Neural crest cell (in vitro differentiated cells): ENCODE measurements at places on chromosomes 7 and 10.

- DNase-seq, result no peak
Measured at GRCh38 chr10:49184642-49185111, 3.5 kb downstream of the TMEM273 start.

- DNase-seq, result no peak
Measured at GRCh38 chr7:130102588-130102987, 32.3 kb downstream of the KLHDC10 start.

GRCh38 chr10:48802611-48803071 is 118.0 kb downstream of the WDFY4 start:
- DNase-seq, result no peak

DNA sequence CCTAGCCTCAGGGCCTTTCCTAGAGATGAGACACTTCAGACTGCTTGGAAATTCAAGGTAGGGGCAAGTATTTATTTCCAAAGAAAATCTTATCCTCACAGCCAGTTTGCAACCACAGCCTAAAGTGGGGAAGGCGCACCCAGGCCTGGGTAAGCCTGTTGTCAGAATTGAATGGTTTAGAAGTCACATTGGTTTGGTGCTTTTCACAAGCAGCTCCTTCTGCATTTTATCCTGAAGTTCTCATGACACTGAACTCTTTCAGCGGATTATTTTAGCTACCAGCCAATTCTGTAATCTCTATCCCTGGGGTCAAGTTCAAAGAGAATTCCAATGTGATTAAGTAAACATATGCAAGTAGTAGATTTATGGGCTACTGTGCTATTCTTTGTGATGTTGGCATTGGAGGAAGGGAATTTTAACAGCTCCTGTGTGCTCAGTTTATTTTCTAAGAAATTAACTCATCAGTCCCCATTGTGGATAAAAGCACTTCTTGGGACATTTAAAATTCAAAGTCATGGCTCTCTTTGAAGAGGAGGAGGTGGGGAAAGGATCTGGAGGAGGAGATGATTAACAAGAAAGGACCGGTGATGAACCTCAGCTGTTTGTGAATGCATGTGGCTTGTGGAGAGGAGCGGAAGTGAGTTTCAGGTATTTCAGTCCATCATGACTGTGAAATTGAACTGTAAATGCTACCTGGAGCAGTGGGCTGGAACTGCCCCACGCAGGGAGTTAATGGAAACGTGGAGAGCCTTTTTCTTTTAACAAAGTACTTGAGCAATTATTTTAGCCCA is 90.2 kb upstream of the CACUL1 start:
- no peak for DNase-seq

- DNase-seq, result no peak
Measured at GRCh38 chr7:70183278-70183677, 585.0 kb downstream of the AUTS2 start.

DNA sequence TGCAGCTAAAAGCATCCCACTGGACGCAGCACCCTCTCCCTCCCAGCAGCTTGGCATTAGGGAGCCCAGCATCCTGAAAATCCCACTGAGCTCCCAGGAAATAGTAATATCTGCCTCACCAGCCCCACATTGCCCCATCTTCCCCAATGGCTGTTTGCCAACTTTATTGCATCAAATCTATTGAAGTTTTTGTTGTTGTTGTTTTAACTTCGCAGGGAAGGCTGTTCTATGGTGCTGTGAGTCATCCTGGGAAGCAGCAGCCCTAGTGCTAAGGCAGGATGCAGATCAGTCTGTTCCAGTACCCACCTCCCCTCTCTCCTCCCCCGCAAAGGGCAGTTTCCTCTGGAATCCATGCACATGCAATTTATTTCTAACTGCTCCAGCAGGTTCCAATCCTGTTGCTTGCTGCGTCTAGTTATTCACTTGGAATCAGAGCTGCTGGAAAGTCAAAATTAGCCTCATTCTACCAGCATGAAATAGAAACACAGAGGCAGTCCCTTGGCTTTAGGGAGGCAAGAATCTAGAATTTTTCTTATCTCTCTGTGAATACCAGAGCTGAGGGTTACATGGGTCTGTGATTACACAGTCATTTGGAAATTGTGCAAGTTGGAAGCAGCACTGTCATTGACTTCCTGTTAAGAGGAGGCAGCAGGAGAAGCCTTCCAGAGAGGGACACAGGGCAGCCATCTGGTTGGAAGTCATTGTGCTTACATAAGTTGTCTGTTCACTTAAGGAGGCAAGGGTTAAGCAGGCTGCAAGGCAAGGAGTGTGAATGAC is 115.9 kb upstream of the CACUL1 start:
- no peak for DNase-seq

- no peak for DNase-seq
Measured at GRCh38 chr7:3370068-3370830, 69.2 kb downstream of the SDK1 start.

DNA sequence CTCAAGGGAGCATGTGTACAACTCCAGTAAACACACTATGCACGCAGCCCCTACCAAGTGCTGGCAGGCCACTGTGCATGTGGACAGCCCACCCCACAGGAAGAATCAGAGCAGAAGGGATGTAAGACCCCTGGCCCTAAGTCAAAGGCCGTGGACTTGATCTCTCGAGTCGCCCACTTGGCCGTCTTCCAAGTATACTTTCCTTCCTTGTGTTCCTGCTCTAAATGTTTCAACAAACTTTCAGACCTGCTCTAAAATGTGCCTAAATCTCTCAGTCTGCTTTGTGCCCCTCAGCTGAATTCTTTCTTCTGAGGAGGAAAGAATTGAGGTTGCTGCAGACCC is 21.1 kb upstream of the NOM1 start:
- DNase-seq, result no peak

GRCh38 chr10:70403483-70404035 is 386 bp upstream of the EIF4EBP2 start:
- no peak for DNase-seq

DNA sequence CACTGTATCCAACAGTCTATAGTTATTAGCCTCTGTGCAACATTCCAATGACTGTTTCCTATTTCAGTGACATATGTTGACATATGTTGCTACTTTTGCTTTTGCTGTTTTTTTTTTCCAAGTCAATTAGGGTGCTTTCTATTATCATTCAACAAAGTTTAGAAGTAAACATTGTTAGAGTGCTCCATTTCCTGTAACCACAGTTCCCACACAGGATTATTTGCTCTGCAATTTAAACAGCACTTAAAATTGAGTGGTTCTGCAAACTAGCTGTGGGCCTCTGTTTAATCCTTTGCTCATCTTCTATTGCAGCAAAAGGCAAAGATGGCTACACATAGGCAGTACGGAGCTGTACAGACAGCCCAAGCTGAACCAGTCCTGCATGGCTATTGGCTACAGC is 46.5 kb upstream of the PTN start:
- no peak for DNase-seq

DNA sequence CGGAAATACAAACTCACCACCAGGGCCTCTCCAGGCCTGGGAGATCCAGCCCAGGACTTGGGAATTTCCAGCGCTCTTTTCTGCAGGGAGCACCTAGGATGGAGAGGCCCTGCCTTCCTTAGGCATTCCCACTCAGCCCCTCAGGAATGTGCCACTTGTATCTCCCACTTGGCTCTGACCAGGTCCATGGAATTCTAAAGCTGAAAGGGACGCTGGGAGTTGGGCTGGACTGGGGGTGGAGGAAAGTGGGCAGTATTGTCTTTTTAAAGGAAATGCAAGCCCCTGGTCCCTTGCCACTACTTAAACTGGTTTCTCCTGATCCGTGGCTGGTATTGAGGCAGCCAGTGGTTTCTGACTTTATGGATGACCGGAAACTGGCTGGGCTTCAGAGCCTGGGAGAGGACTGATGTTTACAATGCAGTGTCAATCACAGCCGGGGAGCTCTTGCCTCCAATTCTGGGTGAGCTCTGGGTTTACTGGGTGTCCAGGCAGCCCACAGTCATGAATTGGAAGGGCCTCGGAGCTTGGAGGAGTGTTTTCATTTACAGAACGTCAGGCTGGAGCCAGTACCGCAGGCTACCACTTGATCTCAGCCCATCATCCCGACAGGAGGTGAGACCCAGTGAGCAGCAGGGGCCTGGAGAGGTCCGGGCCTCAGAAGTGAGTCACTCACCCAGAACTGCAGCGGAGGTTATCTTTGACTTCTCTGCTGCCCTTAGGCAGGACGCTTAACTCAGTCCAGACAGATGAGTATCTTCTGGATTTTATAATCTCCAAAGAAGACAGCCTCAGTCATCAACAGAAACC is 27.3 kb downstream of the AGAP3 start:
- no peak for DNase-seq
